ENCODE measurements at places on chromosomes 5 and 9. TPM values are rescaled to one million over a fixed set of nuclear protein-coding genes. Genes with fewer than 3 reads are reported as not detected.
A peak's percentile ranks its signal among the peaks of the same experiment; 100 is the strongest.

FOXD4 gene
- not detected for total RNA-seq

FBP2 gene
- not detected for total RNA-seq

- no peaks in the 10 kb centered on the region for H3K27me3 ChIP-seq
- H3K36me3 ChIP-seq = no peaks in the 10 kb centered on the region
- no peak overlapping the region for H3K27ac ChIP-seq
These were observed 293.8 kb downstream of the PDE4D start for GRCh38 chr5:59599729-59600128.

GRCh38 chr9:92507496-92507895, 25.2 kb upstream of the ASPN start:
- DNase-seq = no peak
- H3K4me1 ChIP-seq = peaks cover 60% of the 10 kb centered on the region
- no peaks in the 10 kb centered on the region for H3K36me3 ChIP-seq

- H3K27me3 ChIP-seq = no peaks in the 10 kb centered on the region
- H3K4me1 ChIP-seq = peaks cover 3% of the 10 kb centered on the region
These were observed 68.3 kb downstream of the DCP2 start for GRCh38 chr5:113044776-113045465.

- H3K4me1 ChIP-seq = peaks cover 54% of the 10 kb centered on the region
- H3K27me3 ChIP-seq = no peaks in the 10 kb centered on the region
- peak overlapping the region; percentile 88 for H3K27ac ChIP-seq
These were observed 1.1 kb downstream of the SLC35A4 start for GRCh38 chr5:140565780-140566095.

DNA sequence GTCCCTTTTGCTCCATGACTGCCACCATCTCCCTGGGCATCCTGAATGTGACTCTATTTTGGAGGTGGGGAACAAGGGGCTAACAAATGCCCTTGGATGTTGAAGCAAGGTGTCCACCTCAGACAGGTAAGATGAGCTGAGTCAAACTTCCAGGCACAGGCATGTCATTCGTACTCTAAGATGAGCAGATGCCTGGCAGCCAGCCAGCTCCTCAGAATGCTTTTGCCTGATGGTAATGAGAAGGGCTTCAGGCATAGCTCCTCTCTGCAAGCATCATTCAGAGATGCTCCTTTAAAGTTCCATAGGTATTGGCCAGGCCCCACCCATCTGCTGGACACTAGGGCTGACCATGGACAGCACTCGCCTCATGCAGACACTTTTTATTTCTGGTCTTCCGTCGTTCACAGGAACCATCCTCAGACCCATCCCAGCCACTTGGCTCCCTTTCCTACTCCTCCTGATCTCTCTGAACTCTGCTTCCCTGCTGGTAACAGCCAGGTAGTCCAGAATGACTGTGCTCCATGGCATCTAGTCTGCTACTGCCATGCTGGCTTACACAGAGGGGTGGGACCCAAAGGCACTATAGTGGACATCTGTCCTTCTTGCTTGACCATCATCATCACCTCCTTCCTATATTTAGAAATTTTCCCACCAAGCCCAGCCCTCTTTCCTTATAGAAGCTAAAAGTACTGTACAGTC, 118.8 kb downstream of the GLIS3 start:
- no peak for DNase-seq
- H3K4me1 ChIP-seq = peaks cover under 1% of the 10 kb centered on the region
- no peaks in the 10 kb centered on the region for H3K36me3 ChIP-seq
- H3K27me3 ChIP-seq = no peaks in the 10 kb centered on the region

DNA sequence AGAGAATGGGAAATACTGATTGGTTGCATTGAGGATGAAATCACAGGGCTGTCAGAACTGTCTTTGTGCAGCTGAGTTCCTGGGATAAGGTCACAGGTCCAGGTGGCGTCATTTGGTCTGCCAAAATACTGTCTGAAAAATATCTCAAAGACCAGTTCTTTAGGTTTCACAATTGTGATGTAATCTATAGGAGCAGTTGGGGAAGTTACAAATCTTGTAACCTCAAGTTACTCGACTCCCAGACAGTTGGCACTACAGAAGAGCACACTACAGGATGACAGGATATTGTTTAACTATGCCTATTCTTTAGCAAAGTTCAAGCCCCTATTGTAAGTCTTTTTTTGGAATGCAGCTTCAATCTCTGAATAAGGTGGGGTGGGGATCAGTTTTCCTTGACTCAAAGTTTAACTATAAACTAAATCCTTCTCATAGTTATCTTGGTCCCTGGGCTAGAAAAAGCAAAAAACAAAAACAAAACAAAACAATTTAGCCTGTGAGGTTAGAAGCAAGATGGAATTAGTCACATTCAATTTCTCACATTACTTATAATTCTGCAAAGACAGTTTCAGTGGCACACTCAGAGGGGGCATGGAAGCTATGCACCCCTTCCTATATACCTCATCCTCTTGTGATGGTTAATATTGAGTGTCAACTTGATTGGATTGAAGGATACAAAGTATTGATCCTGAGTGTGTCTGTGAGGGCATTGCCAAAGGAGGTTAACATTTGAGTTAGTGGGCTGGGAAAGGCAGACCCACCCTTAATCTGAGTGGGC, 276.0 kb downstream of the AUH start:
- DNase-seq = no peak
- H3K36me3 ChIP-seq = no peaks in the 10 kb centered on the region
- H3K27me3 ChIP-seq = no peaks in the 10 kb centered on the region
- peaks cover 3% of the 10 kb centered on the region for H3K4me1 ChIP-seq
- H3K4me3 ChIP-seq = no peak overlapping the region

GRCh38 chr9:124045076-124045829, 33.7 kb downstream of the LHX2 start:
- peaks cover 38% of the 10 kb centered on the region for H3K4me1 ChIP-seq
- peak overlapping the region; percentile 49 for H3K4me3 ChIP-seq
- peak overlapping the region; percentile 61 for H3K27ac ChIP-seq
- no peak for DNase-seq
- no peaks in the 10 kb centered on the region for H3K36me3 ChIP-seq
- H3K27me3 ChIP-seq = peaks cover 43% of the 10 kb centered on the region

BTNL9 gene
- 17.9 TPM for total RNA-seq
